ENCODE measurements at places on chromosomes 4 and X. TPM values are rescaled to one million over a fixed set of nuclear protein-coding genes. Genes with fewer than 3 reads are reported as not detected.

RTL9 gene
- not detected for total RNA-seq

RAB41 gene
- not detected for total RNA-seq

GRCh38 chr4:124055336-124055735 lies 657.2 kb downstream of the ANKRD50 start:
- no peak for DNase-seq

DNA sequence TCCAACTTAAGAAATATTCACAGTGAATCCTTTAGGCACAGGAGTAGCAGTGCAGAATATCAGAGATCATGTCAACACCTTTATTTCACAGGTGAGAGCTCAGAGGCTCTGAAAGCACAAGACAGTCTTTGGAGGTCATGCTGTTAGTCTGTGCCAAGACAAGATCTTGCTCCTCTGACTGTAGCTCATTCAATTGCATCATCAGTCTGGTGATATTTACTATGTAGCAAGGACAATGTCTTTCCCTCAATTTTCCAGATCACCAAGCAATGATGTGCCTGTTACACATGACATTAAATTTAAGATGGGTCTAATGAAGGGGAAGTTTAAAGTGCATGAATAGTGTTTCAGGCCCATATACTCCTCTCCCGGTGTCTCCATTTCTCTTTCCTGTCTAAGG lies 277.5 kb downstream of the IL15 start:
- DNase-seq: no peak

DNA sequence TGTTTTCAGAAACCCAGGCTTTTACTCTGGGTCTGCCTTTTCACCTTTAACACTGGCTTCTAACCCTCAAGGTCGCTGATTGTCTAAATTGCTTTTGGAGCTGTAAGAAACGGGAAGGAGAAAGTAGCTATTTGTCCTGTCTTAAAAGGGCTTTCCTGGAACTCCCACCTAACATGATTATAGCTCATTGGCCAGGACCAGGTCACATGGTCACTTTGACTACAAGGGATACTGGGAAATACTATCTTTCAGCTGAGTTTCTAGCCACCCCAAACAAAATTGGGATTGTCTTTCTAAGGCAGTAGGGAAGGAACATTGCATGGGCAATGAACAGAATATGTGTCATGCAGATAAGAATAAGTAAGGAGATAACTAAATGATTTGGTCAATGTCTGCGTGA lies 106.7 kb upstream of the ARHGAP24 start:
- no peak for DNase-seq

DNA sequence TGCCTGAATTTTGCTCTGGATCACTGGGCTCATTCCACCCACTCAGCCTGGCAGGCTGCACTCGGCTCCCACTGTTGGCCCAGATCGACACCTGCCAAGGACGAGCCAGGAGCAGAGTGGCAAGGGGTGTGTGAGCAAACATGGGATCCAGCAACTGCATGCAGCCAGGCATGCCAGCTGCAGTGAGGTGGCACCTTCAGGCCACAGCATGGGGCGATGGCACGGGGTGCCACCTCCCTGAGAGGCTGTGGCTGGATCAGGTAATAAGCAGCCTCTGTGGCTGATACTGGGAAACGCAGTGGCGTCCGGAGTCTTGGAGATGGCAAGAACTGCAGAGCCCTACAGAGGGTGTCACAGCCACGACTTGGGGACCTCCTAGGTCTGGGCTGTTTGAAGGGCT lies 244.5 kb upstream of the FSTL5 start:
- peak; percentile 53 for DNase-seq

- no peak for DNase-seq
Observed at GRCh38 chr4:166657261-166657660, 577.0 kb downstream of the SPOCK3 start.

DNA sequence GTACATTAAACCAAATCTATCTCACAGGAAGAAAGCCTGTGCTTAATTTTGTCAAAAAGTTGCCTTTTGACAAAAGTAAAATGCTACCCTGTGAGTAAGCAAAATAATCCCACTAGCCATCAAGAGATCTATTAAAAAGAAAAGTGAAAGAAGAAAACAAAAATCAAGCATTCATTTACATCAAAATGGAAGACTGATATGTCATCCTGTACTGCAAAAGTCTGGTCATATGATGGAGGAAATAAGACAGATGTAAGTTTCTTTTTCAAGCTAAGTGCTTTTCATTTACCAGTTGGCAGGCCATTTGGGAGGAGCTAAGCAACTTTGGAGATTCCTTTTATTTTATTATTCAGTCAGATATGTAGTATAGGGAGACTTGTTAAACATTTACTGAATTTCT lies 387.4 kb downstream of the SPOCK3 start:
- DNase-seq: no peak

- DNase-seq: no peak
Observed at GRCh38 chrX:30990361-30990760, 81.5 kb downstream of the FTHL17 start.
